ENCODE measurements at places on chromosomes 6 and 20.

DNA sequence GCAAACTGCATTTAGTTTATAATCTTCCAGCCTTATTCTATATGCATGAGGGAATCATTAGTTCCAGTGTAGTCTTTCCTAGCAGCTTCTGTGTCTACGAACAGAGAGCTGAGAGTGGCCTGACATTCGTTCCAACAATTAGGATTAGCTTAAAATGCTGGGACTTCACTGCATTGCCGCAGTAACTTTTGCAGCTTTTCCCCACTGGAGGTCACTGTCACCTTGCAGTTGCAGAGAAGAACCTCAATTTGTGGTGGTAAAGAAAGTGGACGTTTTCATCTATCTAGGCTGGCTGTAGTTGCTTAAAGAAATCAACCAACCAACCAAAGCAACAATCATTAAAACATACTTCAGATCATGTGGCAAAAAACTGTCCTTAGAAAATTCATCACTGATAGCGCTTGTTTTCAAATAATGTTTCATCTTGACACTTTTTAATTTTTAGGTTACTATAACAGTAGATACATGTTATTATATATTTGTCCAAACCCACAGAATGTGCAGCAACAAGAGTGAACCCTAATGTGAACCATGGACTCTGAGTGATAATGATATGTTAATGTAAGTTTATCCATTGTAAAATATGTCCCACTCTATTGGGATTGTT lies 12.2 kb downstream of the MYLK4 start:
- no peak for DNase-seq

- no peak for DNase-seq
These were observed 179.2 kb upstream of the KHDRBS2 start for GRCh38 chr6:62465206-62465605.

GRCh38 chr6:18609715-18610114 lies 222.6 kb downstream of the RNF144B start:
- no peak for DNase-seq

DNA sequence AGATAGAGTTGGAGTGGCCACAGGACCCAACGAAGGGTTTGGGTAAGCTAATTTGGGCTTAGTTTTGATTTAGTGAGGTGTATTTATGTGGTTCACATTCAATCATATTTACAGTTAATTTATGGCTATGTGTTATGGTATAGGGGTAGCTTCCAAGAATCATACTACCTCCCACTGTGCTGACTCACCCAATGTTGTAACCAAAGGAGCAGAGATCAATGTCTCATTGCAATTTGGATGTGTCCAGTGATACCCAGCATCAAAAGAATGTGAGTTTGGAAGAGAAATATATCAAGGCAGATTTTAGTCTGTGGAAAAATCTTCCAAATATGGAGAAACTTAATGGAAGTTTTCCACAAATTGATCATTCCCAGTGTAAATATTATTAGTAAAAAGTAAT lies 25.3 kb upstream of the SMIM8 start:
- DNase-seq: no peak

DNA sequence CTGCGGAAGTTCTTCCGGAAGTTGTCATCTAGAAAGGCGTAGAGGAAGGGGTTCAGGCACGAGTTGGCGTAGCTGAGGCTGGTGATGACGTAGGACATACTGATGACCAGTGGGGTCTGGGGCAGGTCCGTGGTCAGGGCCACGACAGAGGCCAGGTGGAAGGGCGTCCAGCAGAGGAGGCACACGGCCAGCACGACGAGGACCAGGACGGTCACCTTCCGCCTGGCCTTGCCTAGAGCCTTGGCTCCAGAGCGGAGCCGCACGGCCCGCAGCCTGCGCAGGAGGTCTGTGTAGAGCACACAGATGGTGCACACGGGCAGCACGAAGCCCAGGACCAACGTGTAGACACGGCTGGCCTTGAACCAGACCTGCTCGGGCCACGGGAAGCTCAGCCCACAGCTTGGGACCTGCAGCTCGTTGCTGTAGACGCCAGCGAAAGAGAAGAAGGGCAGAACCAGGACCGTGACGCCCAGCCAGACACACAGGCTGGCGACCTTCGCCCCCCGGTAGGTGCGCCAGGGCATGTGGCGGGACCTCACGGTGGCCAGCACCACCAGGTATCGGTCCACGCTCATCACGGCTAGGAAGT lies 1.4 kb downstream of the NPBWR2 start:
- peak; percentile 9 for DNase-seq

DNA sequence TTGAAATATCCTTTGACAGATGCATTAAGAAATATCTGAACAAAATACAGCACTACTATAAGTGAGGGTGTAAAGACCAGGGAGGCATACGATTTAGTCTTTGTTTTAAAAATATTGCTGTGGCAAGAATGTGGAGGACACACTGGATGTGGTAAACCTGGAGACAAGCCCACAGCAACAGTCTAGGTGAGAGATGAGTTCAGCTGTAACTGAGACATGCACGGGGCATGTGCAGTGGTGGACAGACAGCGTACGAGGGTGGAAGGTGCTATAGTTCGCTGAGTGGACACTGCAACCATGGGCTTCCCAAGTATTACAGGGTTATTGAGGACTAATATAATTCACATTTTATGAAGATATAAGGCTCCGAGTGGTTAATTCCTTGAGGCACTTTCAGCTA lies 1.8 kb downstream of the NANP start:
- DNase-seq: no peak

DNA sequence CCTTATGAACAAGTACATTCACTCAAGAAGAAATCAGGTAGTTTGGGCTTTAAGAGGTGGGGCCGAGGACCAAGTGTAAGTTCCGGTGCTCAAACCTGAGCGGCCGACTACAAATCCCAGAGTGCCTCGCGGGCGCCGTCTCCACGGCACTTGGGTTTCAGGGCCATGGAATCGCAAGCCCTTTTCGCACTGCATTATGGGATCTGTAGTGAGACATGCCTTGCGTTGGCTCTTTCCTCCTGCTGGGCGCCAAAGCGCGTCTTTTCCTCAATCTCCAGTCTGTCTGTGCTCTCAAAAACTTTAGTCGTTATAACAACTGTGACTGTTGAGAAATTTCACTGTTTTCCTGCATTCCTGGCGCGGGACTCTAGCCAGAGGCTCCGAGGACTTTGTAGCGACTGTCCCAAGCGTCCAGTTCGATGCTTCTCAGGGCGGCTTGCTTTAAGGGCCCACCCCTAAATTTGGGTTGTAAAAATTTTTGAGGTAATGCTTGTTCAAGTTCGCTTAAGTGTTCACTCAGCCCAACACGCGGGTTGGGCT lies 408 bp upstream of the FBXO9 start:
- peak; percentile 97 for DNase-seq

GRCh38 chr20:20317195-20317594 lies 50.7 kb upstream of the INSM1 start:
- DNase-seq: no peak
